ENCODE measurements at places on chromosomes 5 and 9.

DNA sequence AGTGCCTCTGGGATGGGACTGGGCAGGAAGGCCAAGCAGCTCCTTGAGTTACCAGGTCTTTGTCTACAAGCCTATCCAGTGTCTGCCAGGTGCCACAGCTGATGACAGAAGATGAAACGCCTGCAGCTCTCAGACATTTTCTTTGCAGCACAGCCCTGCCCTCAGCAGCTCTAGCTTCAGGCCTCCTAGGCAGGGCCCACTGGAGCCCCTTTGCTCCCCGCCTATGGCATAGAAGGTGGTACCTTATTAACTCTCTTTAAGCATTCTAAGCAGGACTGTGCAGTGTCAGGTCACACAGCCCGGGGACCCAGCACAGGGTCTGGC, 1.3 kb upstream of the SKP1 start:
- no peak for DNase-seq

DNA sequence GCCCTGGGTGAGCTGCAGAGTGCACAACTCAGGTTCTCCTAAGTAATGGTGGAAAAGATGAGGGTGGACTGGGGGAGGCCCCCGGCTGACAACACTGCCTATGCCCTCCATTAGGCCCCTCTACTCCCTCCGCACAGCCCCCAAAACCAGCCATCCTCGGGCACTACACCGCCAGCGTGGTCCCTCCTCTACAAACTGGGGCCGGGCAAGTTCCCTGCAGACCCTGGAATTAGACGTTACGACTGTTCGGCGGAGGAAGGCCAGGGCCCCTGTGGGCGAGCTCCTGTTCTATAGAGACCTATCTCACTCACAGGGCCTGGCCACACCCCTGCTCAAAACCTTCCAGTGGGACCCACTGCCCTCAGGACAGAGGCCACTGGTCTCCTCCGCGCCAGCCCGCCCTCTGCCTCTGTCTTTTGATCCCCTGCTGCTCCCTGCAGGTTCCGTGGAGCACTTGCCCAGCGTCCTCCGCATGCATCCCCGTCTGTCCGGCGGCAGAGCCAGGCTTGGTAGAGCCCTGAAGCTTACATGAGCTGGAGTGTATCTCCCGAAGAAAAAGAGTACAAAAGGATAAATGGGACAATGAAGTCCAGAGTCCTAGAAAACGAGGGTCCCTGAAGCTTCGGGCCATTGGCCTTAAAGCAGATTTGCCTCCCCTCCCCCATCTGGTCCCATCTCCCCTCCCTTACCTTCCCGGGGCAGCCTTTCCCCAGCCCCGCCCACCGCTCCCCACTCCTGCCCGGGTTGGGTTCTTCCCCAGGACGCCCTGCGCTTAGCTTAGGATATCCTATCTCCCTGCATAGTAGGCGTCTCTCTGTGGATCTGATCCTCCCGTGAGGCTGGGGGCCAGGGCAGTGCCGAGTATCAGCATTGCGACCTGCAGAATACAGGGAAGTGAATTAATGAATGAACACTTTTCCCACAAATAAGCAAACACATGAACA, 71.3 kb downstream of the HRH2 start:
- DNase-seq: peak; percentile 52

DNA sequence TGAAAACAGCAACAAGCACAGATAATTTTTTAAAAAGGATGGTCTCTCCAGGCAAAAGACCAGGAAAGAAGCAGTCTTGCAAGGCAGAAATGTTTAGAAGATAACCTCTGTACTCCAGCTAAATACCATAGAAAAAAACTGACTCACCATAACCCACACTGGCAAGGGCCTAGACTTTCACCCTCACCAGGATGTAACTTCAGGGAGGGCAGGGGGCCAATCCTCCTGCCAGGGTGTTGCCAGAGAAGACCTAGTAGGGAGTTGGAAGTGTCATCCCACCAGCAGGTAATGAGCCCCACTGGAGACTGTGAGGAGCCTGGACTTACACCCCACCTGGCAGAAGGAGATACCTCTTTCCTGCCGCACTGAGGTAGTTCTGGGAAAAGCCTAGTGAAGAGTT, 97.6 kb downstream of the PRELID2 start:
- DNase-seq: no peak

GRCh38 chr5:172487671-172488070, 33.3 kb upstream of the SH3PXD2B start:
- no peak for DNase-seq

DNA sequence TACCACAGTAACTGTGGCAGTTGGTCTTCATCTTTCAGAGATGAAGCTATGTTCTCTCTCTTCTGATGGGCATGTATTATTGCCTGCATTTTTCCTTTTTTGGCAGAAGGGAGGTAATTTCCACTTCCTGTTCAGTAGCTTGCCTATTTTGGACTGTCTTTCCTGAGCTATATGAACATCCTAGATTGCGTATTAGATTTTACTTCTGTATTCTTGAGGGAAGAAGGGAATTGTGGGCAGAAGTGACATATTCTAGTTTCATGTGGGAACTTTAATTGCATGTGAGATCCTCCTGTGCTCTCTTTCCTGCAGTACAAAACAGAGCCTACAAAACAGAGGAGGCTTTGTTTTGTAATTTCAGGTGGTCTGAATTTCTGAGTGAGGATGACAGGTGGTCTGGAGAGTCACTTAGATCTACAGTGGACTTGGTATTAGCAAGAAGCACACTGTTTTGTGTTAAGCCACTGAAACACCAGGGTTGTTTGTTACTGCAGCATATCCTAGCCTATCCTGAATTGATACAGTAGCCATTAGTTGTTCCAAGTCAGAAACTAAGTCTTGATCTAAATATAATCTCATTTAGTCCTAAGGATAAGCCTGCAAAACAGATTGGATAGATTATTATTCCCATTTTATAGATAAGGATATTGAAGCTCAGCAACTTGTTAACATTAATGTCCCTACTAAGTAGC, 68.1 kb downstream of the AOPEP start:
- DNase-seq: no peak

DNA sequence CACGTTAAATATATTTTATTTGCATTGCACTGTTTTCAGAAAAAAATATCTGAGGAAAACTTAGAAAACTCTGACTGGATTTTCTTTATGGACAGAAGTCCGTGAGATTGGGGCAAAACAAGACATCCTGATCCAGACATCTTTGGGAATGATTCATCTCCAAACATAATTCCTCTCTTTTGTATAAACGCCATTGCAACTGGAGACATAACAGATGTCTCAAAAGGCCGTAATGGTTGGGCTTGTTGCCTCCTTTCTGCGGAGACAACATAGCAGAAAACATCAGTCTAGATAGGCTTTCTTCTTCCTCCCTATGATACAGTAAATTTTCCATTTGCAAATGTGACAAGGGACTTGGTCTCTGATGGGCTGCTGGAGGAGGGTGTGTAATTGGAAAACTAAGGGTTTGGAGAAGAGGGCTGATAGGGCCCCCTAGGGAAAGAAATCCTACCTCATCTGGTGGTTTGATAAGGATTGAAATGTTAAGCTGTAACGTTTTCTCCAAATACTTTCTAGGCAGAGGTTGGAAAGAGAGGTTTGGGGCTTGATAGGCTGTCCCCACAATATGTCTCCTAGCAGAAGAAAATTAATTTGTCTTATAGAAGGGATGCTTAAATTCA, 631.5 kb upstream of the ST8SIA4 start:
- no peak for DNase-seq

GRCh38 chr5:9249231-9249630, 296.6 kb downstream of the SEMA5A start:
- no peak for DNase-seq

DNA sequence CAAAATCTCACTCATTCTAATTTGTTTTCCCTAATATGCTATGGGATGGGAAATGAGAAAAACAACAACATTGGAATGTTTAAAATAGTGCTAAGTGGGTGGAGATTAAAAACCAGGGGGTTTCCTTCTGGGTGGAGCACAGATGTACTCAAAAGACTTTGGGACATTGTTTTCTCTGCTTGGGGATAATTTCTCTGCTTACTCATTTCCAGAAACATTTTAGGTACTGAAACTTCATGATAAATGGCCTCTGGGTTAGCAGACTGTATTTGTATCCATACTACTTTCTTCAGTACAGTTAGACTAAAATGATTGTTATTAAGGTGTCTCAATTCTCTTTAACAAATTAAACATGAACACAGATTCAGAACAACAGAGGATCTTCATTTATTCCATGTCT, 17.4 kb downstream of the ELOVL7 start:
- DNase-seq: no peak

GRCh38 chr5:86463339-86463738, 154.4 kb upstream of the COX7C start:
- no peak for DNase-seq

- DNase-seq: no peak
Measured at GRCh38 chr5:134101686-134102439, 12.6 kb upstream of the TCF7 start.

DNA sequence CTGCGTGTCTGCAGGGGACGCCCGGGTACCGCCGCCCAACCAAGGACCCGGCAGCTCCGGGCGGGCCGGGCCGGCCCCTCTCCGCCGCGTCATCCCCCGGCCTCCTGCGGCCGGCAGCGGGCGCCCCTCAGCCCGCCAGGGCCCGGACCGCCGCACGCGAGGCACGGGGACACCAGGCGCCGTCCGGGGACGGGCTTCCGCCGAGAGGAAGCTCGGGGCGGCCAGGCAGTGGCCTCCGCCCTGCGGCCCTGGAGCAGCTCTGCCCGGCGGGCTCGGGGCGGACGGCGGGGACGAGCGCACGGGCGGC, 373 bp downstream of the FBXW5 start:
- peak; percentile 72 for DNase-seq

DNA sequence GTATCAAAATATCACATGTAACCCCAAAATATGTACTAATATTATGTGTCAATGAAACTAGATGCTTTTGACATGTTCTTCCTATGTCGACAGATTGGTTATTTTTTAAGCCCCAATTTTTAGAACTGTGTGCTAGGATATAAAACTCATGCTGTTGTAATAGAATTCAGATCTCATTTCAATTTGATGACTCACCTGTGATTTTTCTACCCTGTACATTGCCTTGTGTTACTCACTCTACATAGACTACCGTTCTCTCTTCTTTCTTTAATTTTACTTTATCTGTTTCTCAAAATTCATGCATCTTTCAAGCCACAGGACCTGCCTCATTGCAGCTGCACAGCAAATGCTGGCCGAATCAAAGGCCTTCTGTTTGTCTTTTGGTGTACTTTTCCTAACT, 284.5 kb downstream of the MAT2B start:
- DNase-seq: no peak

DNA sequence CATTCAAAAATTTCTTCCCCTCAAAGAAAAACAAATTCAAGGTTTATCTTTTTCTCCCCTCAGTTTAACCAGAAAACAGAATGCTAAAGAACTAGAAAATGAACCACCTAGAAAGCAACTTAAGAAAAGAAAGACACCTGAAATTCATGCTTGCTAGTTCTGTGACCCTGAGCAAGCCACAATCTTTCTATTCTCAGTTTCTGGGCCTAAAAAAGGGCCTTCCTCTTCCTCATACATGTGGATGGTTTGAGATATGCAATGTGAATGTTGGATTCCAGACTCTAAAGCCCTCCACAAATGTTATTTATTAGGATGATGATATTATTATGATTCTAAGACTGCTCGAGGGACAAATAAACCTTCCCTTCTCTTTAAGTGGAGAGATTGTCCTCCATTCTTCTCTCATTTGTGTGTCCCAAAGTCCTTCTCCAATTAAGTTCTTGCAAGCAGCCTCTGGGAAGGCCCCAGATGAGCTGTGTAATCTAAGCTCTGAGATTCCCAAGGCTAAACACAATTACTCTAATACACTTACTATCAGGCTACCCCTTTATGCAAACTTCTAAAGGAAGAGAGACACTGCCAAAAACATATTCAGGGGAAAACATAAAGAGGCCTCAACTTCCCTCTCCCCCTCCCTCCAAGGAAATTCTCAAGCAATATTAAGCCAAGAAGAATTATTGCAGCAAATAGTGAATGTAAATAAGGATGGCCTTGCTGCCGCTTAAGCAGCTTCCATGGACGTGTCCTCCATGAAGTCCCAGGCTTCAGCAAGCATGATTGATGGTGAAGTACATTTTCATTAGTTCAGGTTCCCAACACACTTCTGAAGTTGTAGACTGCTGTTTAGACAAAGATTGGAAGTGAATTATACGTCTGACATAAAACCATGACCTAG, 80.2 kb downstream of the PRKACG start:
- no peak for DNase-seq

DNA sequence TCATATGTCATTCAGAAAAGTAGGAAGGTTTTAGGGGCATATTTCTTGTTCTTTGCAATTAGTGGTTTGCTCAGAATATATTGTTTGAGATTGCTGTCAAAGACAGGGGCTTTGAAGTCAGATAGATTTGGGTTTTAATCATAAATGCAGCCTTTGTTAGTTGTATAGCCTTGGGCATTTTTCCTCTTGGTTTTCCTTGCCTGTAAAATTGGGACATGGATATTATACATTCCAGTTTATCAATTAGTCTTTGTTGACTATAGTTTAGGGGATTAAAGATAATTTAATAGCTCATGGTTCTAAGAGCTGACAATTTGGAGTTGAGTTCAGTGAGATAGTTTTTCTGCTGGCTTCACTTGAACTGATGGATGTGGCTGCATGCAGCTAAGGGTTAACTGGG, 88.9 kb downstream of the DMAC1 start:
- no peak for DNase-seq

DNA sequence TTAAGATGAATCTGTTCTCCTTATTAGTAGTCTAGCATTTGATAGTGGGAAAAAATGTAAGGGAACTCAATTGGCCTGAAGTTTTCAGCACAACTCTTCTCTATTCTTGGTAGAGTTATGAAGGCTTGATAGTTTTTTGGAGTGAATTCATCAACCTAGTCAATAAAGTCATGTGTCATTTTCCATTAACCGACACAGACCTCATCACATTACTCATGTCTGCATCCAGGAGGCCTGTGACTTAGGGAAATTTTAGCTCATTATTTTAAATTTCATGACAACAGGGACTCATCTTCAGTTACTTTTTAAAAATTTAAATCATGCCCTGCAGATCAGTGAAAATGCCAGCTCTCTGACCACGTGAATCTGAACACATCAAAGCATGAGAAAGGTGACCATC, 63.3 kb downstream of the ADAMTS16 start:
- no peak for DNase-seq

GRCh38 chr5:132873119-132873929, at the start of gene LEAP2:
LEAP2 (plus strand) TSS chr5:132873668; CDS start chr5:132873695, 27 bp downstream.
- peak; percentile 70 for DNase-seq

GRCh38 chr9:104606152-104606551, 725 bp upstream of the OR13C2 start:
- DNase-seq: no peak

DNA sequence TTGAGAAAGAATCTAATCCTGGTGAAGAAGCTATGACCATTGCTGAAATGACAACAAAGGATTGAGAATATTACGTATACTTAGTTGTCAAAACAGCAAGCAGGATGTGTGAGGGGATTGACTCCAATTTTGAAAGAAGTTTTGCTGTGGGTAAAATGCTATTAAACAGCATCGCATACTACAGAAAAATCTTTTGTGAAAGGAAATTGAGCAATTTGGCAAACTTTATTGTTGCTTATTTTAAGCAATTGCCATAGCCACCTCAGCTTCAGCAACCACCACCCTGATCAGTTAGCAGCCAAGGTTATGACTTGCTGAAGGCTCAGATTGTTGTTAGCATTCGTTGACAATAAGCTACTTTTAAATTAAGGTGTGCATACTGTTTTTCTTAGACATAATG, 22.5 kb upstream of the ARL14EPL start:
- no peak for DNase-seq

GRCh38 chr5:93611976-93612854, 29.2 kb downstream of the NR2F1 start:
- DNase-seq: peak; percentile 49

GRCh38 chr5:141319202-141319601, 1.4 kb downstream of the TAF7 start:
- DNase-seq: no peak
